ENCODE measurements at places on chromosomes 6 and 20.
A peak's percentile ranks its signal among the peaks of the same experiment; 100 is the strongest.

DNA sequence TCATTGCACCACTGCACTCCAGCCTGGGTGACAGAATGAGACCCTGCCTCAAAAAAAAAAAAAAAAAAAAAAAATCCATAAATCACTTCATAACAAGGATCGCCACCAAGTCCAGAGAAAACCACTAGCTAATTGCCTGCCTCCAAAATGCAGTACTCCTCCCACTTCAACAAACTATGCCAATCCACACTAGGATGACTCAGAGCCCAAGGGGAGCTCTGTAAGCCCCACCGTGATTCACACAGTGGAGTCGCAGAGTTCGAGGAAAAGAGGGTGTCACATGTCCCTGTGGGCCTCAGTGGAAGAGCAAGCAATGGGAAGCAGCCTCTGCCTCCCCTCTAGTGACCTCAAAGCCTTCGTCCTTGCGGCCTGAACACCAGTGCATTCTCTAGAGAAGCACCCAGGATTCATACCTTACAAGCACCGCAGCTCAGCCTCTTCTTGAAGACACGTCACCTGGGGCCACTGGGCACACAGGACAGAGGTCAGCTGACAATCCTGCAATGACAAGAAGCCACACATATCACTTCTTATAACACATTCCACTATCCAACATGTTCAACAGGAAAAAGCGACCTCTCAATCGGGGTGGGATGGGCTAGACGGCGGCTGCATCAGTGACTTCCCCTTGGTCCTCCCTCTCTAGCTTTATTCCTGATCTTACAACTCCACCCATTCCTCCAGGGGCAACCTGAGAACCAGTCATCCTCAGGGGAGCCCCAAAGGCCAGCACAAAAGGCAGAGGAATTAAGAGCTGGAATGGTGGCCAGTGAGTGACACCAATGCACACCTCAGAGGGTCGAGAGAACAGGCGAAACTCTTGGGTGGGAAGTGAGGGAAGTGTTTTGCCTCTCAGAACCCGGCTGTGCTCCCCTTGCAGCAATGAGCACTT, 8.9 kb downstream of the SNHG17 start:
- DNase-seq: peak; percentile 97

DNA sequence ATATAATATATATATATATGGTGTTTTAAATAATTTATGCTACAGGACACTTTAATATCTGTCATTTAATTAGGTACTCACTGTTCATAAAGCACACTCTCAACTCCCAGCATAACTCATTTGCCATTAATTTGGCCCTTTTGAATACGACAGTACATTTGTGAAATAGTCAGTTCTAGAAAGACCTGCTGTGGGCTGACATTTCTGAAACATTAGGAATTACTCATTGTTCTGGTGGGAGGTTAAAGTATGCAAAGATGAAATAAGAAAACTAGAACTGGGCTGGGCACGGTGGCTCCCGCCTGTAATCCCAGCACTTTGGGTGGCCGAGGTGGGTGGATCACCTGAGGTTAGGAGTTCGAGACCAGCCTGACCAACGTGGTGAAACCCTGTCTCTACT, 497.5 kb downstream of the UTRN start:
- DNase-seq: no peak

GRCh38 chr20:62624325-62624690, 18.0 kb upstream of the SLCO4A1 start:
- DNase-seq: no peak

DNA sequence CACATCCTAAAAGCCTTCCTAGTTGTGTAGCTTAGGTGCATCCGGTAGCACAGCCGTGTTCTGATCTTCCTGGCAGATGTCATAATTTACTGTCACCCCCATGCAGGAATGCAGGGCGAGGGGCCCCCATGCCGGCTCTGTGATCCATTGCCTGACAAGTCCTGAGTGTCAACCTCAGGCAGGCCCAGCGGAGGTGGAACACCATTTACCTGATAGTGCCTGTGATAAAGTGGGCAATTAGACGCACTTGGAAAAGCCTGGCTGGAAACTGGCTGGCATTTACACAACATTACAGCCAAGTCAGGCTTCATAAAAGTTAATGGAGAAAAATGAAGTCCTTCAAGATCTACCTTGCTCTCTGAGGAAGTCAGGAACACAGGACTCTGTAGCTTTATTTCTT, 521.4 kb upstream of the JAG1 start:
- DNase-seq: no peak

DNA sequence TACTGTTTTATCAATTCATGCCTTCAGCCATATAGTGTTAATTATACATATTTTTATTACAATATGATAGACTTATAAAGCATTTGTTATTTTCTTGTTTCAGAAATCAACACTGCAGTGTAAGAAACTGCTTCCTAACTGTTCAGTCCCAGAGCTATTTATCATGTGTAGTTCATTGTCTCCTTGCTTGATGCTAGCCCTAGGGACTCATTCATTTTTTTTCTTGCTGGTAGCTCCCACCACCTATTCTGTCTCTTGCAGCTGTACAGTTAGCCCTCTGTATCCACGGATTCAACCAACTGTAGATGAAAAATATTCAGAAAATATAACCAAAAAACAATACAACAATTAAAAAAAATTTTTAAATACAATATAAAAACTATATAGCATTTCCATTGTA, 121.3 kb downstream of the STXBP5 start:
- DNase-seq: no peak

DNA sequence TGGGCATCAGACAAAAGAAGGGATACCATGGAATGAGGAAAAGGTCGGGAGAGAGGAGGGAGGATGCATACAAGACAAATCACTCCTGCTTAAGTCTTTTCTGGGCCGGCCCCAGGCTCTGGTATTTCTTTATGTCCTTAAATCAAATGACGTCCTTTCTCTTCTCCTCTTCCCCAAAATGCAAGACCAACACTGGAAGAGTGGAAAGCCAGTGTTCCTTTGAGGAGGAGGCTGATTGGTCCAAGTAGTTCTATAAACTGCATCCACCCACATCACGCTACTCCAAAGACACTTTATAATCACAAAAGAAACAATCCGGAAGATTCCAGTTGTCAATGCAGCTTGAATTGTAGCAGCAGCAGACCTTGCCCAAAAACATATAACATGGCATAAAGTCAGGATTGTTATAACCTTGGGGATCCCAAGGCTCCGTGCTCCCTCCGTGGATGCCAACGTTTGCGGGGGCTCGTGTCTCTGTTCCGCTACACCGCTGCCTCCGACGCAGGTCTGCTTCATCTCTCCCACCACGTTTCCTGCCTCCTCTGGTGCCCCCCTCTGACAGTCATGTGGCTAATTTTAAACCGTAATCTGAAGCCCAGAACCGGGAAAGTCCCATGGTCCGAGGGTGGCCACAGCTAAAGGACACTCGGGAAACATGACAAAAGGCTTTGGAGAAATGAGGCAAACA, 47.1 kb downstream of the MCUR1 start:
- peak; percentile 60 for DNase-seq

DNA sequence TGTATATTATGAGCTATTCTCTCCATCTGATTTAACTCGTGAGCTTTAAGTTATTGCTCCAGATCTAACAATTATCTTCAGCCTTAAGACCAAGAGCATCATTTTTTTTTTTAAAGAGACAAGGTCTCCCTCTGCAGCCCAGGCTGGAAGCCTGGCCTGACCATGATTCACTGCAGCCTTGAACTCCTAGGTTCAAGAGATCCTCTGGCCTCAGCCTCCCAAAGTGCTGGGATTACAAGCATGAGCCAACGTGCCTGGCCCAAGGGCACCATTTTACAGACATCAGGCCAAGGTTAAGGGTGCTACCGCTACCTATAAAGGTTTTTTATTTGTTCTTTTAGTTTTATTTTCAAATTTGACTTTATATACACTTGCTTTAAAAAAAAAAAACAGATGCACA, 2.3 kb downstream of the SUPT3H start:
- peak; percentile 45 for DNase-seq

- DNase-seq: peak; percentile 25
Measured at GRCh38 chr6:121694801-121695251, 259.4 kb downstream of the GJA1 start.

GRCh38 chr6:151847064-151847463, 39.6 kb downstream of the ESR1 start:
- DNase-seq: peak; percentile 53

GRCh38 chr6:105401247-105402089, 1.4 kb downstream of the PREP start:
- peak; percentile 39 for DNase-seq

DNA sequence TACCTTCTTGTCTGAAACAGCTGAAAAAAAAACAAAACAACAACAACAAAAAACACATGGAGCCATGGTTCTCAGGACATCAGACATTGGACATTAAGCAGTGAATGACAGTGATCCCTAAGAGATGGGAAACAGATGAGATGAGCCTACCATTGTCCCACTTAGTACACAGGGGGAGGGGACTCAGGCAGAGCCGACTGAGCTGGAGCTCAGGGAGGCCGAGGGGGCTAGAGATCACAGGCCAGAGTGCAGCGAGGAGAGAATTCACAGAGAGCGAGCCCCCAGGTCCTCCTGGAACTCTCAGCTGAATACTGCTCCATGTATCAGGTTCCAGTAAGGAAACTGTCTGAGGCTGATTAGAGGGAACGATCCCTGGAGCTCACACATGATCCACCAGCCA, 134.6 kb downstream of the GRM4 start:
- no peak for DNase-seq

DNA sequence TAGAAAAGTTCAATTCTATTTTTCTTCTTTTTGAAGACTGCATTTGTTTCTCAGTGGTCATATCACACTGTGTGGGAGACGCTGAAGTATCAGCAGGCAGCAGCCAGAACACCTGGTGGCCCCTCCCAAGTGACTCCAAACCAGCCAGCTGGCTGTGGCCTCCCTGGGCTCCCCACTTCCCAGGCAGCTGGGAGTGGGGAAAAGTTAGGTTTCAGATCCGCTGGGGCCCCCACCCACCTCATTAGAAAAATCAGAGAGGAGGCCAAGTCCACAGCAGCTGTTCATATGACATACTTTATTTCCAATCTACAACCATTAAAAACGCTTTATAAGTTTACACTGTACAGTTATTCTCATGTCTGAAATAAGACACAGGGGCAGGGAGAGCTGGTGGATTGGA, 3.6 kb upstream of the DSN1 start:
- no peak for DNase-seq

- DNase-seq: no peak
Measured at GRCh38 chr6:87656857-87657256, 45.2 kb downstream of the AKIRIN2 start.

GRCh38 chr20:3691306-3691705, 9.5 kb upstream of the ADAM33 start:
- no peak for DNase-seq

GRCh38 chr20:20513720-20514119, 145.8 kb downstream of the INSM1 start:
- no peak for DNase-seq

- DNase-seq: peak; percentile 95
Measured at GRCh38 chr6:158869826-158870648, 50.9 kb upstream of the EZR start.

All from fibroblast of mammary gland (primary cell).